ENCODE measurements at places on chromosomes 3 and 15.

- DNase-seq: no peak
Measured at GRCh38 chr15:50065279-50065678, 53.8 kb downstream of the ATP8B4 start.

- peak; percentile 45 for DNase-seq
Measured at GRCh38 chr3:155995525-155996370, 124.6 kb upstream of the KCNAB1 start.

DNA sequence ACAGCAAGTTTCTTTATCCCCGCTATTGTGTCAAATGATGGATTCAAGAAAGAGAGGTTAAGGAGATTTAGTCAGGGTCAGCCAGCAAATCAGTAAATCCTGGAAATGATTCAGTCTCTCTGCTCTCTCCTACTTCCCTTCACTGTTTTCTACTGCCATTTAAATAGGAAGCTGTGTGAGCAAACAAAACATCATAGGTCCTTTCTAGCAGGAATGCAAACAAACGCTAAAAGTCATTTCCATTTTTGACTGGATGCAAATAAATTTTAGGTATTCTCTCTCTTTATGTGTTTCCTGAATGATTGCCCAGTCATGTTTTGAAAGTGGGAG is 299.4 kb upstream of the RORA start:
- no peak for DNase-seq

DNA sequence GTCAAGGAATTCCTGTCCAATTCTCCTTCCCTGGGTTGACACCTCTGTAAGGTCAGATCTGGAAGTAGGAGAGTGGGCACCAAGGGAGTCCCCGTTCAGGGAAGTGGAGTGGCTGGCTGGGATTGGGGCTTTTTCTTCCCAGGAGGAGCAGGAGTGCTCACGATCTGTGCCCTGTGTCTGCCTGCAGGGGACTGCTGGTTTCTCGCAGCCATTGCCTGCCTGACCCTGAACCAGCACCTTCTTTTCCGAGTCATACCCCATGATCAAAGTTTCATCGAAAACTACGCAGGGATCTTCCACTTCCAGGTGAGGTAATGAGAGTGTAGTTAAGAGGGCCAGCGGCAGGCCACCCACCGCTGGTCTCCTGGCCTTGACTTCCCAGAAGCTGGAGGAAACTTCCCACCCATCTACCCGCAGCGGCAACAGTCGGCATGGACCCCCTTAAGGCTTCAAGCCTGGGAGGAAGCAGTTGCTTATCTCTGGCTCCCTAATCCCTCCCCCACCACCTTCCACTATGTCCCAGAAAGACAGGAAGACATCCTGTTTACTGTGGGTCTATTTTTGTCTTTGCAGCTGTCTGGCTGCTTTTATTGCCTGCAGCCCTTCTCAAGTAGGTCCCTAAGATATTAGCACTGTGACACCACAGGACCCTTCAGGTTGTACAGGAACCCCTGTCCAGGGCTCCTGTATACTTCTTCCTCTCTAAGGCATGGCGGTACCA is 26.8 kb downstream of the CAPN3 start:
- DNase-seq: no peak

DNA sequence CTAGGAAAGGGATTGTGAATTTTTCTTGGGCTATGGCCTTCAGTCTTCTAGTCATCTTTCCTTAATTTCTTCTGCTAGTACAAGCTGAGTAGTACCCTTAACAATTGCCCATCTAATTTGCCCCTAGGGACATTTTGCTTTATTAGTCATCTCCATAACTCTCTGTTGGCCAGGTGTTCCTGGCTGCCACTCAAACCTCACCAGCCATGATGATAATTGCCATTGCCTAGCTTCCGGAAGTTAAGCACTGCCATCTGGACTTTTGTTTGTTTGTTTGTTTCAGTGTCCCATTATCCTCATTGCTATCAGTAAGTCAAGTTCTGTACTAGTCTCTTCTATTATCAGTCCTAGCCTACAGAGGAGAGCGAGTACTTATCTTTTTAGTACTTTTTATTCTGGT is 36.6 kb upstream of the UBL7 start:
- DNase-seq: peak; percentile 18

DNA sequence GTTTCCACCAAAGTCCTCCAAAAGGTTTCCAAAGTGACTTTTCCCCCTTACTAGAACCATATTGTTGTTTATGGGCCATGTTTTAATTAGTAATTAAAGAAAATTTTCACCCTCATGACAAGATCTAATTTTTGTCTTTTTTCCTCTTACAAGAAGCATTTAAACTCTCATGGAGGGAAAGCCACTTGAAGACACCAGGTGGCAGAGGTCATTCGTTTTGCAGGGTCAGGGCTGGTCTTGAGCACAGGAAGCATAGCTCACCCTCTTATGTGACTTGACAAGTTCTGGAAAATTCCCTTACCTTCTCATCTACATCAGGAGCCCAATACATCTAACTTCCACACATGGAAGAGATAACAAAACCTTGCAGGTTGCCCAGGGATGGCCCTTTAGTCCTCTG is 163.7 kb downstream of the GREM1 start:
- no peak for DNase-seq

- DNase-seq: no peak
Measured at GRCh38 chr3:12708584-12709192, 44.8 kb upstream of the RAF1 start.

DNA sequence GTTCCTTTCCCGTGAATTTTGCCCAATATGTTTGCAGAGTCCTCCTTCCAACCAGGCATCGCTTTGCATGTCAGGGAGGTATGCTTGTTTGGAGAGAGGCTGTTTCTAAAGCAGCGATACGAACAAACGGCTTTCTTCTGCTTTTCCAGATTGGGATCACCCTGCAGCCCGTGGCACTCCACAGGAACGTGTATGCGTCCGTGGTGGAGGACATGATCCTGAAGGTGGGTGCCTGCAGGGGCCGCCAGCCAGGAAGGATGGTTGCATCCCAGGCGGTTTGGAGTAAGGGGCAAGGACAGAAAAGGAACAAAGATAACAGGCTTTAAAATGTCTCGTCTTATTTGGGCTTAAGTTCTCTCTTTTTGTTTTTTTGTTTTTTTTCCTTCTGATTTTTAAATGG is 17.5 kb downstream of the MAP6D1 start:
- DNase-seq: no peak

DNA sequence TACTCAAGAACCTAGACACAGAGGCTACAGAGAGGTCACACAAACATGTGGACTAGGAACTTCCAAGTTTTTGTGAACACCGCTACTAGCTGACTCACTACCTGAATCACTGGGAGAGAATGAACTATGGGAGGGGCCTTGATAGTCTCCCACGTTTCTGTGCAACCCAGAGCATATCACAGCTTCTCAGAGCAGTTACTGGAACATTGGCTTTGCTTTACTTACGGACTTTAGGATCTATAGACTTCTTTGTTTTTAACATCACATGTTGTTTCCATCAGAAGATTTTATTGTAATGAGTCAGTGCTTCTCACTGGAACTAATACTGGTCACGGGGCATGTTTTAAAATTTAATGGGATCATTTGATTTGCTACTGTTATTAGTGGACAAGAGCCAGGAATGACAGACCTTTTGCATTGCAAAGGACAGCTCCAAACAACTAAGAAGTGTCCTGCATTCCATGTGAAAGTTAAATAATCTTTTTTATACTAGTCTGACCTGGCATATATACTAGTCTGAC is 35.6 kb downstream of the RTP4 start:
- peak; percentile 6 for DNase-seq

GRCh38 chr15:38073178-38073946 is 138.9 kb downstream of the TMCO5A start:
- DNase-seq: no peak

DNA sequence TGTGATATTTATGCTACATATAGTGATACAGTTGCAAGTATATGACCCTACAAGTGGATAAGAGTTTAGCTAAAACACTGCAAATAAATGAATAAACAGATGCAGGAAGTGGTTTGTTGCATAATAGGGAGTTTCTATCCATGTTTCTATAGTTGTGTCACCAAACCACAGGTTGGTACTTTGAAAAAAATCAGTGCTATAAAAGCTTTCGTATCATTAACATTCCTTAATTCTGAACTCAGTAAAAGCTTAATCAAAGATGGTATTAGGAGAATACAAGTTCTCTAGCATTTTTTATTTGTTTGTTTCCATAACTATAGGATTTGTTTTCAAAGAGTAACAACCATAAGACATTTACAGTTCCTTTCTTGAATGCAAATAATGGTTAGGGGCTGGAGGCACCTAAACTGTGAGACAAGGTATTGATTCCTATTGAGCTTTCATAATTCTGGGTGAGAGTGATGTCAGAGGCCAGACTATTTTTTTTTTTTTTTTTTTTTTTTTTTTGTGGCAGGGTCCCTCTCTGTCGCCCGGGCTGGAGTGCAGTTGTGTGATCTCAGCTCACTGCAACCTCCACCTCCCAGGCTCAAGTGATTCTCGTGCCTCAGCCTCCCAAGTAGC is 29.6 kb downstream of the CPOX start:
- no peak for DNase-seq

DNA sequence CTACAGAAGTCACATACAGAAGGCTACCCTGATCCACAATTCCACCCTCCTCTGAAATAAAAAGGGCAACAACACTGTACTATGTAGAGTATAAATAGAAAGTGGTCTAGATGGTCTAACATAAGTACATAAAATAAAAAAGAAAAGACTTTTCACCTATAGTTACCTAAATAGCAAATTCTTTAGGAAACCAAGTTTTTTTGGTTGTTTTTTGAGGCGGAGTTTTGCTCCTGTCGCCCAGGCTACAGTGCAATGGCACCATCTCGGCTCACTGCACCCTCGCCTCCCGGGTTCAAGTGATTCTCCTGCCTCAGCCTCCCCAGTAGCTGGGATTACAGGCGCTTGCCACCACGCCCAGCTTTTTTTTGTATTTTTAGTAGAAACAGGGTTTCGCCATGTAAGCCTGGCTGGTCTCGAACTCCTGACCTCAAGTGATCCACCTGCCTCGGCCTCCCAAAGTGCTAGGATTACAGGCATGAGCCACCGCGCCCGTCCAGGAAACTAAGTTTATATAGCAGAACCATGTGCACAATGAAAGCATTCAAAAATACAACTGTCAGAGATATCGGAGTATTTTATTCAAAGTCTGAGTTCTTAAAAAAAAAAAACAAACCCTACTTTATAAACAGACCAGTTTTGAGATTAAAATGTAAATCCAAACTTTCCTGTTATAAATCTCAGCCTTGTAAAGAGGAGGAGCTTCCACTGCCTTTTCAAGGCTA is 1.7 kb downstream of the SIN3A start:
- DNase-seq: no peak

DNA sequence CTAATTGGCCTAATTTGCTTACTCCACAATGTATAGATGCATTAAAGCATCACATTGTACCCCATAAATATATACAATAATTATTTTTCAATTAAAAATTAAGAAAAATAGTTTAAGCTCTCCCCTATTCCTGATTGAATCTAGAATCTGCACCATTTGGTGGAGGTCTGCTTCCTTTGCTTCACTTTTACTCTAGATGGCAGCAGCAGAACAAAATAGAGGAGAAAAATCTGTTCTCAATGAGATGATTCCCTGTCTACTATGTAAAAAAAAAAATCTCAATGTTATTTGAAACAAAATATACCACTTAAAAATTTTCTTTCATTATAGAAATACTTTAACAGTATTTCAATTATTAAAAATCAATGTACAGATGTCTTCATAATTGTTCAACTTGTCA is 109.6 kb upstream of the FXR1 start:
- peak; percentile 57 for DNase-seq

DNA sequence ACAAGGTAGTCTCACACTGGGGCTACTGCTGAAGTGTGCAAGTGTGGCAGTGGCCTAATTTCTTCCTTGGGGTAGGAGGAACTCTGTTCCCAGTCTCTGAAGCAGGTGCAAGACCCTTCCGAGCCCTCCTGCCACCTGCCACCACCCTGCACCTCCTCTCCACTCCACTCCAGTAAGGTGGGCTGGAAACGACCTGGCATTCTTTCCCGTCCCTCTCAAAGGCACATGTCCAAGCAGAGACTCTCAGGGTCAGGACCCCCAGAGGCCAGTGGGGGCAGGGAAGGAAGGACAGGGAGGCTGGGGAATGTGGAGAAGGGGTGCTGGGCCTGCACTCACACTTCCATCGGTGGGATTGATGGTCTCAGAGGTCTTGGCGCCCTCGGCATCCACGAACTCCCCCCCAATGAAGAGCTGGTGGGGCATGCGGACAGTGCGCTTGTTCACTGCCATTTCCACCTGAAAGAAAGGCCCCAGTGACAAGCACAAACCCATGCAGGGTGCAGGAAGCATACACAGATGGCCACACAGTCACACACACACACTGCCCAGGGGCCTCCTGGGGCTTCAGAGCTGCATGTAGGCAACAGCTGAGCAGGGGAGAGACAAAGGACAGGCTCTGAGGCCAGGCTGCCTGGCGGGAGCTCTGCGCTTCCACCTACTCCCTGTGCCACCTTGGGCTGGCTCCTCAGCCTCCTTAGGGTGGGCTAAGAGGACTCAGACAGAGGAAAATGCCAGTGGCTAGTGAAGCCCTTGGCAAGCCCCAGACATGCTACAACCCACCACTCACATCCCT is 43.8 kb downstream of the ALDH1L1 start:
- DNase-seq: peak; percentile 61

DNA sequence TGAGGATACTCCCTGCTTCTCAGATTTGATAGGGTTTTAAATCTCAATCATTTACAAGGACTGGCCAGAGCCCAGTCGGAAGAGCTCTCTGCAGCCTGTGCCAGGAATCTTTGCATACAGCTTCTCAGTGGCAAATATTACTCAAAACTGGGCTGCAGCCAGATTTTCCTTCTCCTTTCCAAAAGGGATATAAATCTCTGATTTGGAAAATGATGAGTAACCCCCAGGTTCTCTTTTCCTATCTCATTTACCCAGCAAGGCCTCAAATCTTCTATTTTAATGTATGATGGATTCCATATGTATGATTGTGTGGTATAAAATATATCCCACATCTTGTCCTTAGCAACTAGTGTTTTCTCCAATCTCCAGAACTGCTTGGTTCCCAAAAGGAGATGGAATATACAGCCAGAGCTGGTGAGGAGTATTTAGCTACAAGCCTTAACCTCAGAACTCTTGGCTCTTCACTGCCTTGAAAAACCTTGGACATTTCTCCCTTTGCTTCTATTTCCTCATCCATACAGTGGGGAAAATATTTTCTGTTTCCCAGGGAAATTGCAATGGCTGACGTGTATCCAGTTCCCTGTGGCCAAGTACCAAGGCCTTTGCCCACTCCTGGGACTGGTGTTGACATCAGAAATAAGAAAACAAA is 114.4 kb downstream of the ATG7 start:
- DNase-seq: peak; percentile 55

DNA sequence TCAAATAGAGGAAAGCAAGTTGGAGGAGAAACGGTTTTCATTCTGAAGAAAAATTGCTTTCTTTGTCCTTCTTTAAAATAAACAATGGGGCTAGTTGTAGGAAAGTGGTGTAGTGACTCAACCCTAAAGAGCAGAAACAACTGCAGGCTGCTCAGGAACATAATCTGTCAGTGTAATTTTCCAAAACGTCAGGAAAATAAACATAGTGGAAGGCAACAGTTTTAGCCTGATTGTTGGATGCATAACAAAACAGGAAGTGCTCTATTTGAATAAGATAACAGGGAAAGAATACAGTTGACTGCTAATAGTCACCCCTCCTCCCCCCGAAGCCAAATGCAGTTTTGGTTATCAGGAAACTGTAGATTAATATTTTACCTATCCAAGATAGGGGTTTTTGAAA is 167.6 kb downstream of the ECT2 start:
- DNase-seq: no peak

GRCh38 chr15:64137226-64137833 is 14.2 kb upstream of the SNX22 start:
- DNase-seq: no peak

All from eye (tissue), 1 donor.